ENCODE measurements at places on chromosomes 12 and 14.

GRCh38 chr12:70590549-70591226 is 46.5 kb downstream of the PTPRB start:
- DNase-seq: no peak

GRCh38 chr12:132462788-132463187 is 27.2 kb upstream of the FBRSL1 start:
- DNase-seq: no peak

- no peak for DNase-seq
Observed at GRCh38 chr12:65522956-65523860, 244.7 kb downstream of the MSRB3 start.

GRCh38 chr12:108989376-108989775 is 31.5 kb downstream of the SVOP start:
- DNase-seq: no peak

GRCh38 chr12:91109148-91109564 is 2.1 kb downstream of the LUM start:
- DNase-seq: peak; percentile 4

DNA sequence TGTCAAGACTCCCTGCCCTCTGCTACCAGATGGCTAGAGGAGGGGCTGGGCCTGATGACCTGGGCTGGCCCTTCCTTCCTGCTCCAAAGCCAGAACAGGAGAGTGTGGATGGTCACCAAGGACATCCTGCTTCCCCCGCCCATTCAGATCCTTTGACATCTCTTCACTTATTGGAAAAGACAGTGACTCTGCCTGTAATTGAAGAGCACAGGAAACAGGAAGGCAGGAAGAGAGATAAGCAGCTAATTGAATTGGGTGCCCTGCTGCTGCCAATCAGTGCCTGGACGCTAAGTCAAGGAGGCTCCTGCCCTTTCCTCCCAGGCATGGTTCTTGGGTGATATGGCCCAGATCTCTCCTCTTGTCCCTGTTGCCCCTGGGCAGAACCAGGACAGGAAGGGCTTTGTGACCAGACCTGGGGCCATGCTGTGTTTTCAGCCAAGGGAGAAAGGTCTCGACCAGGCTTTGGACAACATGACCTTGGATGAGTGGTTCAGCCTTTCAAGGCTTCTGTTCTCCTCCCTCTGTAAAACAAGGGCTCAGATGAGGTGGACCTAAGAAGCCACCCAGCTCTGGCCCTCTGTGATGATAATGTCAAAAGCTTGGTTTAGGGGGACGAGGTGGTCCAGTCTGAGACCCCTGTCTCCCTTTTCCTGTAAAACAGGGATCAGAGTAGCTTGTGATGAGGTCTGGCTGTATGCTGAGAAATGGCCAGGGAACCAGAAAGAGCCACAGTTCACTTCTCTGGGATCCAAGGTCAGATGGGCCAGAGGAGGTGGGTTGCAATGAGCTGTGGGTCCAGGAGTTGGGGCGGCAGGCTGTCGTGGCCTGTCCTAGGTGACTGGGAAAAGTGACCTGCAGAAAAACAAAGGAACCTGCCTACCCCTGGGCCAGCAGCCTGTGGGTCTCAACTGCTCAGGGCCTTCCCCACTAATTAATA is 38.8 kb downstream of the FAM222A start:
- no peak for DNase-seq

DNA sequence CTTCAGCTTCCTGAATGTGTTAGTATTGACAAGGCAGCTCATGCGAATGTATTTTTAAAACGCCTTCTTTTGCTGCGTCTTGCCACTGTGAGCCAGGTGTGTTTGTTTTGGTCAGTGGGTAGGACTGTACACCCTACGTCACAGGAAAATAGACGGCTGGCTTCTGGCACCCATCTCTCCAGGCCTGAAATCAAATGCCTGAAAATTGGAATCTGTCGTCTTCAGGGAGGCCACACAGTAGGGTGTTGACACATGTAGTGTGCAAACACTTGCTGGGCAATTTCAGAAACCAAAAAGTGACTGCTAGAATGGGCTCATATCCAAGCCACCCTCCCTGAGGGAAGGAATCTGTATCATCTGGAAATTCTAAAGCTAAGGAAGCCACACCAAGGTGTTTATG is 209.3 kb downstream of the TTC8 start:
- DNase-seq: no peak
